Left ventricle myocardium superior (tissue), 1 donor: ENCODE measurements at places on chromosomes 1 and 21. TPM values are rescaled to one million over a fixed set of nuclear protein-coding genes. Genes with fewer than 3 reads are reported as not detected.

- DNase-seq = no peak
These were observed 814 bp downstream of the MTARC2 start for GRCh38 chr1:220748936-220749335.

- no peak for DNase-seq
These were observed 2.0 kb upstream of the TTC24 start for GRCh38 chr1:156577550-156577949.

DNA sequence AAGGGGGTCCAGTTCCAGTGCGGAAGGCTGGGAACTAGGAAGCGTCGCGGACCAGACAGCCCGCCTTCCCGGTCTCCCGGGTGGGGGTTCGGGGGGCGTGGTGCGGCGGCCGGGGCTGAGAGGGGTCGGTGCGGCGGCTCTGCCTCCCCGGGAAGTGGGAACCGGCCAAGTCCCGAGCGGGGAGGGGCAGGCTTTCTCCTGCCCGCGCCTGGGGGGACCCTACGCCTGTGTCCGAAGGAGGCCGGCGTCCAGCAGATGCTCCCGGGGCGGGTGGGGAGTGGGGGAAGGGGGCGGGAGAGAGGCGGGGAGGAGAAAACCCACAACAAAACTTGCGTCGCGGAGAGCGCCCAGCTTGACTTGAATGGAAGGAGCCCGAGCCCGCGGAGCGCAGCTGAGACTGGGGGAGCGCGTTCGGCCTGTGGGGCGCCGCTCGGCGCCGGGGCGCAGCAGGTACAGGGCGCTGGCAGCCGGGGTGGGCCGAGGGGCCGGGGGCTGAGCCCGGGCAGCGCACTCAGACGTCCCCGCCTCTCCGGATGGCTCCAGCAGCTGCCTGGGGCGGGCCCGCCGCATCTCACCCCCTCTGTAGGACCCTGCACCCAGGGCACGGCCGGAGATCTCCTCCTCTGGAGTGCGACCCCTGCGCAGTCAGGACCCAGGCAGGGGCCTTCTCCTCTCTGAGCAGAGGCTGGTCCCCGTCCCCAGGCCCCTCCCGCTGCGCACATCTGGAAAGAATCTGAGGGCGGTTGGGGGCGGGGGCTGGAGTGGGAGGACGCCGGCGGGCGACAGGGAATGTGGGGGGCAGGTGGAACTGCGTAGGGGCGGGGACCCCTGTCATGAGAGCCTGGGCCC, at the start of gene PODN:
Gene PODN, plus strand, starts transcription at position 355 of the 849 bp plus-strand sequence. CDS start 7,643 bp downstream, outside the sequence.
- peak; percentile 75 for DNase-seq

The LCE5A gene
- not detected for total RNA-seq

- DNase-seq = no peak
These were observed 14.1 kb downstream of the TNFRSF1B start for GRCh38 chr1:12180903-12181302.

The SPATA21 gene
- not detected for total RNA-seq

The PRRX1 gene
- 36.5 TPM for total RNA-seq

GRCh38 chr1:154773551-154773950, 96.5 kb downstream of the KCNN3 start:
- DNase-seq = no peak

- no peak for DNase-seq
These were observed 18.1 kb upstream of the PSMA5 start for GRCh38 chr1:109444346-109444745.

GRCh38 chr1:238660849-238661248, 725.5 kb upstream of the CHRM3 start:
- DNase-seq = no peak

DNA sequence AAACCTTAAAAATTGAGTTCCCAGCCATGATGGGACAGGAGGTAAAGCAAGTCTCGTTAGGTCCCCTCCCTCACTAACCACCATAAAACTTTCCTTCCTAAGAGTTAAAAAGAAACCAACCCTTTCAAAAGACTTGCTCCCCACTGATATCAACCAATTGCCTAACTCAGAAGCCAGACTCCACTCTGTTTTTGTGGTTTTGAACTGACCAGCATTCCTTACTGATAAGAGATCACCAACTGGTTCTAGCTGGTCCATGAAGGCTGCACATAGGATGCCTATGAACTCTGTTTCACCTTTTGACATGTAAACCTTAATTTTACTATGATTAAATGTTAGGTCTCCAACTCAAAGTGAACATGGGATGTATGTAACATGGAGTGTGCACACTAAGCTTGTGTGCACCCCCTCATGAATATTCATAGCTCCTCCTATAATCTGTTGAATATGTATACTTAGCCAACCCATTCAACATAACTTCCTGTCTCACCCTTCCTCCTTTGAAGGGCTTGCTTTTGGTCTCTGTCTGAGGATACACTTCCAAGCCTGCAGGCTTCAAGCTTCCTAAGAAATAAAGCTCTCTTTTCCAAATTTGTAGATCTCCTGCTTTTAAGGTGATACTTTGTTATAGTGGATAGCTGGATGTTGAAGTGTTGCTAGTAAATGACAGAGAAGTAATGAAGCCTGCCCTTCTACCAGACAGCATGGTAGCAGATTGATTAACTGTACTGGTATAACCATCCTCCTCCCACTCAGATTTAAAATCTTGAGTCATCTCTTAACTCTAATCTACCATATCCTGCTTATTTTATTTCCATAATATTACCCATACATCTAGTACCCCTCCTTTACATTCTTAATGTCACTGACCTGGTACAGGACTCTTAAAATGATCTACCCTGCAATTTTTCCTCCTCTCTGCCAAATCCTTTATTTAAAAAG, 95.6 kb downstream of the ZNF644 start:
- DNase-seq = no peak

GRCh38 chr1:25629836-25630235, 13.2 kb downstream of the MAN1C1 start:
- no peak for DNase-seq

The WDR64 gene
- total RNA-seq = not detected

The ANKRD65 gene
- 2.1 TPM for total RNA-seq

The FCRL6 gene
- total RNA-seq = 0.82 TPM

GRCh38 chr1:197170538-197170937, 24.1 kb upstream of the ASPM start:
- DNase-seq = no peak

DNA sequence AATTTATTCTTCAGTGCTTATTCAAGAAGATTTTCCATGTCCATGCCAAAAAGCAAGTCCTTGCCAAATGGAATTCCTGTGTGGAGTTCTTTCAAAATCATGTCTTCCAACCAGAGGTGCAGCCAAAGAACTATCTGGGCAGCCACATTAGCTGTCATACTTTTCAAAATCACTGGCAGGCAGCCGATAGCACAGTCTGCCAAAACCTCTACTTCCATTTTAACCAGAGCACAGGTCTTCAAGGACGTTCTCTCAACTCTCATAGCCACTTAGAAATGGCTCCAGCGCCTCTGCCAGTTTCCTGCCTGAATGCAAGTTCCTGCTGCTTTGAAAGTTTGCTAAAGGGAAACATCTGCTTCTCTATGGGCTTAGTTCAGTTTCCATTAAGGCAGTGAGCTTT, 975.7 kb upstream of the ADGRL4 start:
- DNase-seq = peak; percentile 84

The IL23R gene
- total RNA-seq = not detected

The DISP1 gene
- total RNA-seq = 6.4 TPM

DNA sequence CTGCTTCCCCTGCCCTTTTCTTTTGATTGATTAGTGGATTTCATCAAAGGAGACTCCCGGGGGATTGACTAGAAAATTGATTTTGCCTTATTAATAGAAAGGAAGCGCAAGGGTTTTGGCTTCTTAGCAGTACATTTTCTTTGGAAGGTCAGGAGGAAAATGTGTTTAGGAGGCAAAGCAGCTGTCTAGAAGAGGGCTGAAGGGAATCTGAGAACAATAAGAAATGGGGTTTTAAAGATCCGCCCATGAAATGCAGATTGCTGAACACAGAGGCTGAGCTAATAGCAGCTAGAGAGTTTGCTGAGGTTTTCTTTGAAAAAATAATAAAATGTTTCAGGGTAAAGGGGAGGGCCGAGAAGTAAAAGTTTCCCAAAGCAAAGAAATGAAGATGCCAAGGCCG, 4.9 kb downstream of the SERTAD4 start:
- no peak for DNase-seq

The BTF3L4 gene
- 30.8 TPM for total RNA-seq

The SMIM1 gene
- total RNA-seq = 15.3 TPM

GRCh38 chr1:158371188-158371953, 17.7 kb downstream of the CD1E start:
- DNase-seq = no peak

GRCh38 chr1:229086686-229087085, 184.2 kb upstream of the RAB4A start:
- no peak for DNase-seq

The ASB17 gene
- total RNA-seq = not detected

GRCh38 chr1:238129677-238130076, 239.0 kb upstream of the ZP4 start:
- no peak for DNase-seq

DNA sequence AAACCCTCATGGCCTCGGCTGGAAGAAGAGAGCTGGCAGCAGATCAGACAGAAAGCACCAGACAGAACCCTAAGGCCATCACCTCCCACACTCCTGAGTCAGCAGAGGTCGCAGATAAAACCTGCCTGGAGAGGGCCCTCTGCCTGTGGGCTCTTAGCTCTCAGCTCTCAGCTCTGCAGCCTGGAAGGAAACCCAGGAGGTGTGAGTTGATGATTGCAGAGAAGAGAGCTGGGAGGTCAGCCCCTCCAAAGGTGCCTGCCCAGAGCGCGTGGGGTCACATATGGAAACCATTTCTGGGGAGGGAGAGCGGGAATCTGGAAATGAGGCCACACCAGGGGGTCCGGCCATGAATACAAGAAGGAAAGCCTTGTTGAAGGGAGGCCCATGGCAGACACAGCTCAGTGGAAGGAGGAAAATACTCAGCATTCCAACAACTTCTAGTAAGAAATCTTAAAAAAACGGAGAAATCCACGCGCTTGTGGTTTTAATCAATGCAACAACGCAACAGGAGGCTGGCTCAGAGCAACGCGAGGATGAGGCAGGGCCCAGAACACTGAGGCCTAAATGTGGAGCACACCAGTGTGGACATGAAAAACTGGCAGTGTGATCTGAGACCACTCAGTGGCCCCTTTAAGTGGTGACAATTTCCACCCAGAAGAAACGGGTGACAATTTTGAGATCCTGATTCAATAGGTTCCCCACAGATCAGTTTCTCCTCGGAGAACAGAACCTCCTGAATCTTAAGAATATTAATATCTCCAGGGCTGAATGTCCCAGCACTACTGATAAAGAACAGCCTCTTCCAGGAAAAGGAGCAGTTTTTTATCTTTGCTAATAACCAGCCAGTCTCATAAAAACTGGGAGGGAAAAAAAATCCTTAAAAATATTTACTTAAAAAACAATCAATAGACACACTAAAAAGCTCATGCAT, 45.7 kb downstream of the PSMG1 start:
- no peak for DNase-seq

- DNase-seq = no peak
These were observed 320.3 kb upstream of the VAMP3 start for GRCh38 chr1:7450838-7451237.

- no peak for DNase-seq
These were observed 63.5 kb downstream of the DNTTIP2 start for GRCh38 chr1:93815366-93816110.

DNA sequence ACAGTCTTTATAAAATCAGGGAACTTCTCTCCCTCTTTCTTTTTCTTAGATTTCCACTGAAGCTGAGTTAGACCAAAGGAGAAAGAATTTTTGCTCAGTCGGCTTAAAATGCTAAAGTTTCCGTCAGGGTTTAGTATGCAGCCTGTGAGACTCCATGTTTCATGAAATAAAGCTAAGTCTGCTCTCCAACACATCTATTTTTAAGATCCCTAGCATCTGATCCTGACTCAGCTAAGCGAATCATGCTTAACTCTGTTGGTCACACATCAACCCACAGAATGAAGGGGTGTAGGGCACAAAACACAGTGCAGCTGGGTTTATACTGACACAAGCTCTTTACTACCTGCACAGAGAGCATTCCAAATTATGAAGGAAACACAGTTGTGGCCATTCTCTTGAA, 102.4 kb upstream of the ZNF281 start:
- DNase-seq = no peak

DNA sequence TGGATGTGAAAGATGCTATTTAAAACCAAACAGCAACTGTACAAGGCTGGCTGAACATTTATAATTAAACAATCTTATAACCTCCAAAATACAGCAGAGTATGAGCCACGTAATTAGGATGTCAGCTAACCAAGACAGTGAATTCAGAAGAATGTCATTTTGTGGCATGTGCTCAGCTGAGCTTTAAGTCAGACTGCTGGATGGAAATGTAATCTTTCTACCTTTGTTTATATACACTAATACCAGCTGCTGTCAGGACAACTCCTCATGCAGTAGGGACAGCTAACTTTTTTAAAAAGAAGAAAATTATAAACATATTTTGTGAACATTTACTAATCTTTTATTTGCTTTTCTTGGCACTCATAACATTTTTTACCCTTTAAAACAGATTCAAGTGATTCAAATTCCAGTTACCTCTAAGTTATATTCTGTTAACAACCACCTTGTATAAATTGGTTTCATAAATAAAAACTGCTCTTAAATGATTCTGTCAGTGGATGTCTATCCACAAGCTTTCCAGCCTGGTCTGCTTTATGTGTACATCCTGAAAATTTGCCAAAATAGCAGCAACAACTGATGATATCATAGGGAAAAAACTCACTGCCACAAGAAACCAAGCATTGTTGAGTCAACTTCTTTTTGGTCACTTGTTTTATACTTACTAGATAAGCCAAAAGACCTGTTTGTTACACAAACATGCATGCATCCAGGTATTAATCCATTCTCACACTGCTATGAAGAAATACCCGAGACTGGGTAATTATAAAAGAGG, 36.1 kb downstream of the DPH5 start:
- no peak for DNase-seq

The CSMD2 gene
- total RNA-seq = 0.22 TPM

GRCh38 chr1:221201773-221202172, 322.5 kb downstream of the HLX start:
- no peak for DNase-seq

The FGR gene
- 4.7 TPM for total RNA-seq

- peak; percentile 67 for DNase-seq
These were observed at the start of gene SH3D21 for GRCh38 chr1:36306210-36306901. Gene SH3D21 (plus strand): TSS chr1:36306368. CDS start chr1:36306421, 53 bp downstream.

DNA sequence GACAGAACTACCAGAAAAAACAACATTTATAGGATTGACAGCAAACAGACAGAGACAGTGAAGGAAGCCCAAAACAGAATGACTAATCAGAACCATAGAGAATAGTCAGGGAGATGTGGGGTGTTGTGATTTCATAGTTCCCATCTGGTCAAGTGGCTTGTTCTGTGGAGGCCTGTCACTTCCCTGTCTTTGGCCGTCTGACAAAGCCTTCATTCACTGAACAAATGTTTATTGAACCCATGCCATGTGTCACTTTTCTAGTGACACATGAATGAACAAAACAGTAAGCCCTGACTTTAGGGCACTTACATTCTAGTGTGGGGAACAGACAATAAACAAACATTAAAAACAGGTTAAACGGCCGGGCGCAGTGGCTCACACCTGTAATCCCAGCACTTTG, 3.2 kb upstream of the SRRM1 start:
- no peak for DNase-seq

GRCh38 chr1:234893725-234894630, 234.7 kb downstream of the TOMM20 start:
- DNase-seq = no peak

GRCh38 chr1:41898191-41898713, 20.5 kb downstream of the HIVEP3 start:
- DNase-seq = no peak

- no peak for DNase-seq
These were observed 601 bp downstream of the CCT8 start for GRCh38 chr21:29072873-29073221.
